ENCODE measurements at places on chromosomes 1 and 21.
A peak's percentile ranks its signal among the peaks of the same experiment; 100 is the strongest.

- DNase-seq = no peak
Observed at GRCh38 chr1:97159342-97159741, 437.8 kb downstream of the PTBP2 start.

DNA sequence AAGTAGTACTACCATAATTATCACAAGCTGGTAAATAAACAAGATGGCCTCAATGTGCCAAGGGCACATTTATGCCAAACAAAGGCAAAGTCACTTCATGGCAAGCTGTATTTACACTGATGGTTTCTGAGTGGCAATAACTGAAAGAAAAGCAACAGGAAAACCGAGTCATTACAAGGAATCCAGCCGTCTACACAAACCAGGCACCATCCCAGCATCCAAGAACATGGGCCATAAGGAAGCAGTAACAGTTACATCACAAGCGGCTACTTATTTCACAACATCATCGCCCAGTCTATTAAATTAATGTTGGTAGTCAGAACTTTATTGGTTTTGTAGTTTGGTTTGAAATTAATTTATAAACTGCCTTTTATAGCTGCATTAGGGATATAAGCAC lies 214.2 kb downstream of the RERE start:
- no peak for DNase-seq

DNA sequence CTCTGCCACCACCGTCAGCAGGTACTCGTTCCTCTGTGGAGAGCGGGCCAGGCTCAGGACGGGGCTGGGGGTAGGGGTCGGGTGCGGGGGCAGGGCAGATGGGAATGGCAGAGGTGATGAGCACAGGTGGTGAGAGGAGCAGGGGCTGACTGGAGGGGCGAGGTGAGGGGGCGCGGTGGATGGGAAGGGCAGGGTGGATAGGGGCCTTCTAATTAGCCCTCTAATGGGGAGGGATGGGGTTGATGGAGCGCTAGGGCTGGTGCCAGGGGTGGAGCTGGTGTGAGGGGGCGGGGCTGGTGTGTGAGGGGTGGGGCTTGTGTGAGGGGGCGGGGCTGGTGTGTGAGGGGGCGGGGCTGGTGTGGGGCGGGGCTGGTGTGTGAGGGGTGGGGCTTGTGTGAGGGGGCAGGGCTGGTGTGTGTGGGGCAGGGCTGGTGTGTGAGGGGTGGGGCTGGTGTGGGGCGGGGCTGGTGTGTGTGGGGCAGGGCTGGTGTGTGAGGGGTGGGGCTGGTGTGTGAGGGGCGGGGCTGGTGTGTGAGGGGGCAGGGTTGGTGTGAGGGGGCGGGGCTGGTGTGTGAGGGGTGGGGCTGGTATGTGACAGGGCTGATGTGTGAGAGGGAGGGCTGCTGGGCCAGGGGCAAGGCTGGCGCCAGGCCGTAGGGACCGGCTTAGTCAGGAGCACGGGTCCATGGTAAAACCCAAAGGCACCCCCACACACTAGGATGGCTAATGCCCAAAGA lies 5.9 kb downstream of the KRTAP10-1 start:
- no peak for DNase-seq

- no peak for DNase-seq
Observed at GRCh38 chr1:36576118-36576517, 93.4 kb upstream of the CSF3R start.

- DNase-seq = no peak
Observed at GRCh38 chr1:232316864-232317263, 313.1 kb downstream of the SIPA1L2 start.

DNA sequence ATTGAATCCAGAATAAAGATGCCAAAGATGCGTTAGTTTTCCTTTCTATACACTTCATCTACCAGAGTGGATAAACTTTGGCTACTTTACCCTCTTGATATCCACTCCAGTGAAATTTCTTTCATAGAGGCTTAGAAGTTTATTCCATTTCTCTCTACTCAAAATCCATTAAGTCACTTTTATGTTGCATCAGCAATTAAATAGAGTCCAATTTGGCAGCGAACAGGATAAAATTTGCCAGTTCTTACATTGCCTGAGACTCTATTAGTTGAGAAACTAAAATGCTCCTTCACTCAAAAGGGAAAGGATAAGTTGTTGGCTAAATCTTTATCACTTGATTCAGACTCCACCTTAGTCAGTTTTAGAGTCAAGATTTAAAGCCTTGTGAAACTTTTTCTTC lies 57.9 kb downstream of the ACBD6 start:
- DNase-seq = no peak

- no peak for DNase-seq
Observed at GRCh38 chr1:200918006-200918405, 23.3 kb downstream of the INAVA start.

DNA sequence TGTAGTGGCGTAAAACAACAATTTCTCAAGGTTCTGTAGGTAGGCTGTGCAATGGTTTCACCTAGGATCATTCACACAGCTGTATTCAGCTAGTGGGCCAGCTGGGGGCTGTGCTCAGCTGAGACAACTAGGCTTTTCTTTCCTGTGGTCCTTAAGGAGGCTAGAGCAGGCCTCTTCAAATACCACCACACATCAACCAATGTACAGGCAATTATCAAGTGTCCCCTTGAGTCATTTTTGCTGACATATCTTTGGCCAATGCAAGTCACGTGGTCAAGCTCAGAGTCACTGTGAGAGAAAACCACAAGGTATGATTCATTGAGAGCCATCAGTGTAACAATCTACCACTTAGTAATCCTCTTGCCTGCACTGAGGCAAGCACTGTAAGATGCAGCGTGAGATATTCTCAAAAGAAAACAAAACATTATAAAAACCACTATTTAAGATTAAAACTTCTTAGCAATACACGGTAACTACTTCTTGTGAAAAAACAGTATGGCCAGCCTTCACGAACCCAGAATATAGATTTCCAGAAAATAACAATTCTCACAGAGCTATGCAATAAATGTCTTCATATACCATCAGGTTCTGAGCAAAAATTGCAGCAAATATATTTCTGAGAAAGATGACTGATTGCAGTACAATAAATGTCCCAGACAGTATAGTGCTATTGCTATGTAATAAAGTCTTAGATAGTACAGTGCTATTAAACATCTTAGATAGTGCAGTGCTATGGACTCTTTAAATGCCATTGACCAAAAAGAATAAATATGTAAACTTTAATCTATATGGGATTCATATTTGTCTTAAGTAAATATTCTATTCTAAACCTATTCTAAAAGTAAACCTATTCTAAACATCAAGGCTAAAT lies 55.3 kb downstream of the NME7 start:
- peak; percentile 1 for DNase-seq

- no peak for DNase-seq
Observed at GRCh38 chr1:214837376-214837775, 234.4 kb downstream of the CENPF start.
